Caco-2 (cell line): ENCODE measurements at places on chromosomes 6 and 20. TPM values are rescaled to one million over a fixed set of nuclear protein-coding genes. Genes with fewer than 3 reads are reported as not detected.

Gene ZNF165
- 9.2 and 11.0 TPM in 2 replicates for total RNA-seq

Gene PRSS35
- total RNA-seq: 72.0 and 85.0 TPM in 2 replicates

Gene RAD21L1
- not detected in 2 replicates for total RNA-seq

Gene NOX3
- not detected in 2 replicates for total RNA-seq

Gene SMOC2
- total RNA-seq: 2.8 and 4.5 TPM in 2 replicates

- no peaks in the 10 kb centered on the region; the same call in none of the 2 replicates for H3K27me3 ChIP-seq
- no peak for DNase-seq
- no peak overlapping the region for H3K4me3 ChIP-seq
- no peaks in the 10 kb centered on the region for H3K36me3 ChIP-seq
Measured at GRCh38 chr20:57438552-57438951, 47.4 kb downstream of the RBM38 start.

DNA sequence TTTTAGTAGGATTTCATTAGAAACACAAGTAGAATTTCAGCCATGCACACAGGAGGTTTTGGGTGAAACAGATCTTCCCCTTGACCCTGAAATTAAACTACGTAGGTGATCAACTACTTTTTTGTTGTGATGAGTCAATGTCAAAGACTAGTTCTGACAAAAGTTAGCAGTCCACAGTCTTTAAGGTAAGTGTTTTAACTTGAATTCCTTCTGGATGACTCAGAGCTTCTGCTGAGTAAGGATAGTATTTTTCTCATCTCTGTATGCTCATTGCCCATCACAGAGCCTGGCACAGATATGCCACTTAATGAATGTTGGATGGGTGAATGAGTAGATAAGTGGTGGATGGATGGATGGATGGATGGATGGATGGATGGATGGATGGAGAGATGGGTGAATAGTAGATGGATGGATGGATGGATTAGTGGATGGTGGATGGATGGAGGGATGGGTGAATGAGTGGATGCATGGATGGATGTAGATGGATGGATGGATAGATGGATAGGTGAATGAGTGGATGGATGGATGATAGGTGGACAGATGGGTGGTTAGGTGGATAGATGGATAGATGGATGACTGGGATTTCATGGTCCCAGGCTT lies 165.3 kb downstream of the ZMYND8 start:
- no peaks in the 10 kb centered on the region for H3K4me1 ChIP-seq
- H3K4me3 ChIP-seq: no peak overlapping the region
- no peaks in the 10 kb centered on the region for H3K27me3 ChIP-seq
- H3K36me3 ChIP-seq: no peaks in the 10 kb centered on the region
- no peak for DNase-seq

GRCh38 chr20:45951925-45952834 lies 17.7 kb downstream of the PCIF1 start:
- no peak for DNase-seq
- peak overlapping the region; percentile 24 for H3K27ac ChIP-seq
- H3K4me3 ChIP-seq: no peak overlapping the region
- H3K36me3 ChIP-seq: peaks cover 18% of the 10 kb centered on the region
- H3K27me3 ChIP-seq: no peaks in the 10 kb centered on the region

- no peaks in the 10 kb centered on the region for H3K36me3 ChIP-seq
- H3K4me3 ChIP-seq: peak overlapping the region; percentile 36
Measured at GRCh38 chr6:106924694-106925523, 49.6 kb downstream of the CD24 start.

GRCh38 chr6:160031871-160032270 lies 63.0 kb downstream of the IGF2R start:
- peaks cover 1% of the 10 kb centered on the region for H3K36me3 ChIP-seq
- no peaks in the 10 kb centered on the region for H3K4me1 ChIP-seq
- H3K4me3 ChIP-seq: no peak overlapping the region
- no peak for DNase-seq
- H3K27me3 ChIP-seq: no peaks in the 10 kb centered on the region
- no peak overlapping the region for H3K27ac ChIP-seq

- H3K27ac ChIP-seq: peak overlapping the region; percentile 64
- no peak overlapping the region for H3K4me3 ChIP-seq
- H3K4me1 ChIP-seq: peaks cover 20% of the 10 kb centered on the region
- no peaks in the 10 kb centered on the region for H3K36me3 ChIP-seq
Measured at GRCh38 chr20:34583544-34583943, 25.0 kb downstream of the MAP1LC3A start.

DNA sequence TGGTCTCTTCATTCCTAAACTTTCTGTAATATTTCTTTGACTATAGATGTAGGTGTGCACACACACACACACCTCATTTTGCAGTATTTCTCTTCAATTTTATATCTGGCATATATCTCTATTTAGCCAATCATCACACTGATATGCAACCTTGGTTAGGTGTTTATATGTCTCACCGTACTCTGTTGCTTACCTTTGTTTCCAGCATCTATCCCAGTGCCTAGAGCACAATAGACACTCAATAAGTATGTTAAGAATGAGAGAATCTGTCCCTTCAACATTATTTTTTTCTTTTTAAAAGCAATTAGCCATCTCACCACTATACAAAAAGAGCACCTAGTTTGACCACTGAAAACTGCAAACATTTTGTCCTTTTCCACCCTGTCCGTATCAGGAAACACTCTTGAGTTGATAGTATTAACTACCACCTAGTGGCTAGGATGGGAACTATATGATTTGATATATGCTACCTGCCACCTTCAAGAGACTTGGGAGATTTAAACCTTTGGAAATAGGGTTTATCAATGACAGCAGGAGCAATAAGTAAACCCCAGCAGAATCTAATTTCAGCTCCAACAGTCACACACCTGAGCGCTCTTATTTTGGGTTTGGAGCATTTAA lies 48.7 kb upstream of the RSPO3 start:
- H3K27me3 ChIP-seq: no peaks in the 10 kb centered on the region
- no peaks in the 10 kb centered on the region for H3K4me1 ChIP-seq
- no peaks in the 10 kb centered on the region for H3K36me3 ChIP-seq
- H3K27ac ChIP-seq: no peak overlapping the region
- DNase-seq: no peak

- no peak overlapping the region for H3K4me3 ChIP-seq
- no peaks in the 10 kb centered on the region for H3K27me3 ChIP-seq
- no peak overlapping the region for H3K27ac ChIP-seq
- DNase-seq: no peak
Measured at GRCh38 chr6:5450073-5450472, 188.8 kb downstream of the FARS2 start.

GRCh38 chr6:32149932-32150870 lies 1.5 kb downstream of the PRRT1 start:
- no peaks in the 10 kb centered on the region for H3K36me3 ChIP-seq
- DNase-seq: no peak
- no peaks in the 10 kb centered on the region for H3K27me3 ChIP-seq
